ENCODE measurements at places on chromosomes 12 and 14.
A peak's percentile ranks its signal among the peaks of the same experiment; 100 is the strongest.

GRCh38 chr12:87227162-87227561 is 802.0 kb downstream of the C12orf50 start:
- DNase-seq: no peak

- no peak for DNase-seq
Measured at GRCh38 chr14:100281286-100282082, 24.8 kb downstream of the SLC25A29 start.

DNA sequence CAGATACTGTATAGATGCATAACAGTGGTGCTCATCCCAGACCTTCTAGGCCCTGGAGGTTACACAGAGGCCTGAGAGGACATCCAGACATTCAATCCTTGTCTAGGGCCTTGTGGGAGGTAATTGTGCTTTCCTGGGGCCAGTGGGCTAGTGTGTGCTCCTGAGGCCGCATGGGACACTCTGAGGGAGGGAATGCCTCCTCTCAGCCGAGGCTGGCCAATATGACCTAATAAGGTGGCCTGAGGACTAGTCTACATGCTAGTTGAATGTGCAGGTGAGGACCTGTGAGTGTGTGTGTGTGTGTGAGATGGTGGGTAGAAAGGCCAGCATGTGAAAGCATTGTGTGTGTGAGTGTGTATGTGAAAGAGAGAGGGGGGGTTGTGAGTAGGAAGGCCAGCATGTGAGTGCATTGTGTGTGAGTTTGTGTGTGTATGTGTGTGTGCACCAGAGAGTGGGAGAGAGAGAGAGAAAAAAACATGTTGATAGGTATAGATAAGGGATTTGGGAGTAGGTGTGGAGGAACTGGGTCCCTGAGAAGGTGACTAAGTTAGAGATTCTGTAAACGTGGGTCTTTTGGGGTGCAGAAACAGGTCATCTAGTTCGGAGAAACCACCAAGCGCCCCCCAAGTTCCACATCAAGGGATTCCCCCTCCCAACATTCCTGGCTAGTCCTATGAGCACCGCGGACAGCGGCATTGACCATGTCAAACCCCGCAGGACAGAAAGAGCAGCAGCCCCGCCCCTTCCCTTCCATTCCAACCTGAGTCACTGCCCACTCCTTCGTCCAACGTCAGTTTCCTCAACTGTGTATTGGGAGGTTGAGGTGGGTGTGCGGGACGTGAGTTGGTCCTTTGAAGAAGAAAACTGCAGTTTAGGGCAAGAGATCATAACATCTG is 9.7 kb upstream of the KRT81 start:
- no peak for DNase-seq

DNA sequence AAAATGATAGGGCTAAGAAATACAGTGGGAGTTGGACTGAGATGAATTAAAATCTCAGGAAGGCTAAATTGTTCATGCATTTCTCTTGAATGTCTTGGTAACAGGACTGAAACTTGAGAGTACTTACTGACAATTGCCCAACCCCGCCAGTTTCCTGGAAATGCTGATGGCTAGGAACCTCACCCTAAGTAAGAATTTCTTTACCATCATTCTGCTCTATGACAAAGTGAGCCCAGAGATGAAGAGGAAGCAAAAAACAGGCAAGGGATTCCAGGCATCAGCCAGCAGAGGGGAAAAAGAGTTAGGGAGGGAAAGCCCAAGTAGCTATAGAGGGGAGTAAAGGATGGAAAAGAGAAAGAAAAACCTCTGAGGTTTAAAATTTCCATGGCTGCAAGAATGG is 397.7 kb downstream of the MDGA2 start:
- DNase-seq: peak; percentile 3

- DNase-seq: no peak
Measured at GRCh38 chr12:42240131-42240750, 2.2 kb upstream of the YAF2 start.

DNA sequence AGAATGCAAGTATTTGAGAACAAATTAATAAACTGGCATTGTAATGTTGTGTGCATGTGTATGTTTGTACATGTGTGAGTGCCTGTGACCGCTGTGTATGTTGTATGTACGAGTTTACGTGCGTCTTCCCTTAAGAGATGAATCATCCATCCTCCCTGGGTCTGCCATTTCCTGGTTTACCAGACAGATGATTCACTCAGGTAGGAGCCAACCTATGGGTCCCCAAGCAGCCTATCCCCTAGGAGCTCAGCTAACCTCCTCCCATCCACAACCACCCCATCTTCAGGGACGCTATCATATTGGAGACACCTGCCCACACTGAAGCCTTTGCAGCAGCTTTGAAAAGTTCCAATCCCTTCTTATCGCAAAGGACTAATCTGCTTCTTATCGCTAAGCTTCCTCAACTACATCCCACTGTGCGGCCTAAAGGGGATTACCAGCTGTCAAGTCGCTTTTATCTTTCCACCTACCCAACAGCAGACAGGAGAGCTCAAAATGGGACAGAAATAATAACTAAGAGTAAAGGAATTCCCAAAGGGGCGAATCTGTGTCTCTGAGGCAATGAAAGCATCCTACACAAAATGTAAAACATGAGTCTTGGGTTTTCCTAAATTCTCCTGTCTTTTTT is 81.5 kb upstream of the TMCC3 start:
- DNase-seq: no peak

GRCh38 chr14:38366374-38366773 is 110.5 kb upstream of the CLEC14A start:
- no peak for DNase-seq

DNA sequence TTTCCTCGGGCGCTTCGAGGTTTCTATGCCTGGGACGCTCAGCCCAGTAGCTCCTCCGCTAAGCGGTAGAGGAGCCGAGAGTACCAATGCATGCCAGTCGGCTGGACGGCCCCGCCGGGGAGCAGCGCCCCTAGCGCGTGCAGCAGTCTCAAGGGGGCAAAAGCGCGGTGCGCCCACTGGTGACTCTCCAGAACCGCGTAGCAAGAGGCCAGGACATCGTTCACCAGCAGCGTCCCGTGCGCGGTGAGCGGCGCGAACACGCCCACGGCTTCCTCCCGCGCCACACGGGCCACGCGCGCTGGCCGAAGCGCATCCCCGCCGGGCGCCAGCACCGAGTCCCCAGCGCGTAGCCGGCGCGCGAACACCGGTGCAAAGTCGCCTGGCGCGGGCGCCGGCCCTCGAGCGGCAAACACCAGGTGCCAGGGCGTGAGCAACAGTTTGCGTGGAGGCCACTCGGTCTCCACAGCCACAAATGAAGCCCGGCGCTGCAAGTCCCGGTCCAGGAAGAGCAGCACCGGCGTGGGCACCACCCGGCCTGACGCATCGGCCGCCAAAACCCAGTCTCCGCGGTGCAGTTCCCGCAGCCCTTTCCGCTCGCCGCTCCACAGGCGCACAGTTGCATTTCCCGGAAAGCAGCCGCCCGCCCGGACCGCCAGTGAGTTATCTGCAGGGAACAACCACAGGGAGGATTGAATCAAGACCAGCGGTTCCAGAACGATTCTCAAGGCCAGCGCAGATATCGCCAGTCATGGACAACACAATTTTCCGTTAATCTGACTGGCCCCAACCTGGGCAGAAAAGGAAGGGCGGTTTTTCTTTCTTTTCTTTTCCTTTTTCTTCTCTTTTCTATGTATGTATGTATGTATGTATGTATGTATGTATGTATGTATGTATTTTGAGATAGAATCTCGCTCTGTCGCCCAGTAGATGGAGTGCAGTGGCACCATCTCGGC is 4.5 kb downstream of the DHH start:
- DNase-seq: peak; percentile 8

- DNase-seq: no peak
Measured at GRCh38 chr14:100066962-100067361, 1.7 kb downstream of the EVL start.

GRCh38 chr12:11829764-11830194 is 180.3 kb downstream of the ETV6 start:
- DNase-seq: no peak

- no peak for DNase-seq
Measured at GRCh38 chr12:40254455-40255085, 29.8 kb downstream of the LRRK2 start.

DNA sequence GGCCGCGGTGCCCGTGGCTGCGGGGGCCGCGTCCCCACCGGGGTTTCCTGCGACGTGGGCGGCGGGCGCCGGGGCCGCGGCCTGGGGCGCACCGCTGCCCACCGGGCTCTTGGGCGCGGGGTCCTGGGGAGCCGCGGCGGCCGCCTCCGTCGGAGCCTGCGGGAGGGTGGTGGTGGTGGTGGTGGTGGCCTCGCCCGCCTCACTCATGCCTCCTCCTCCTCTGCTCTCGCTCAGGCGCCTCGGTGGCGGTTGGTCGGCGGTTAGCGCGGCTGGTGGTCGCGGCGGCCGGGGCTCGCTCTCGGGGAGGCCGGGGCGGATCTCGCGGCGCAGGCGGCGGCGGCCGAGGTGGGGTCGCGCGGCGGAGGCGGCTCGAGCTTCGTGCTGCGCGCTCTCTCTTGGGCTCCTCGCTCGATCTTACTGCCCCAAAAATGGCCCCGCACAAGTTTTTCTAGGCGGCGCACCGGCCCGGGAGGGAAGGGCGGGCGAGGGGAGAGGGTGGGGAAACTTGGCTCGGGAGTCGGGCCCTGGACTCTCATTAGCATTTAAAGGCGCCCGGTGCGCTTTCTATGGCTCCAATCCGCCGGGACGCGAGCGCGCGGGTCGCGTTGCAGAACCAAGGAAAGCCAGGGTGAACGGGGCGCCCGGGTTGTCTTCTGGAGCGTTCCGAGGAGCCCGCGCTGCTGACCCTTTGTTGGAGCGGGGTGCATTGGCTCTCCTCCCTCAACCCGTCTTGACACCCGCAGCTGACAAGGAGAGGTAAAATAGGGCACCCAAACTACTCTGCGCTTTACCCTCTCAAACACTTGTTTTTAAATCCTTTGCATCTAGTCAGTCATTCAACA is at the start of gene YBX3:
Gene YBX3, minus strand, starts transcription at position 419 of the 842 bp plus-strand sequence. Its CDS starts 212 bp downstream, at position 207.
- DNase-seq: peak; percentile 66

DNA sequence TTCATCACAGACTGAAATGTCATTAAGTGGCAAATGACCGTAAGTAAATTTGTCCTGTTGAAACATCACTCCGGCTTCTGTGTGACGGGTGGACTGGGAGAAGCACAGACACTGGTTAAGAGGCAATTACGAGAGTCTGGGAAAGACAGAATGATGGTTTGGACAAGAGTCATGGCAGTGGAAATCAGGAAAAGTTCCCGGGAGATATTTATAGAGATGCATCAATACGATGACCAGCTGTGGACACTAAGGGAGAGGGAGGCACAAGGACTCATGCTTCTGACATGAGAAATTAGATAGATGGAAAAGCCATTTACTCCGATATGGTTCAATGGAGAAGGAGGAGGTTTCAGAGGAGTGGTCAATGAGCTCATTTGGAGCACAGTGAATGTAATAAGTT is 27.3 kb downstream of the CKAP4 start:
- DNase-seq: no peak

DNA sequence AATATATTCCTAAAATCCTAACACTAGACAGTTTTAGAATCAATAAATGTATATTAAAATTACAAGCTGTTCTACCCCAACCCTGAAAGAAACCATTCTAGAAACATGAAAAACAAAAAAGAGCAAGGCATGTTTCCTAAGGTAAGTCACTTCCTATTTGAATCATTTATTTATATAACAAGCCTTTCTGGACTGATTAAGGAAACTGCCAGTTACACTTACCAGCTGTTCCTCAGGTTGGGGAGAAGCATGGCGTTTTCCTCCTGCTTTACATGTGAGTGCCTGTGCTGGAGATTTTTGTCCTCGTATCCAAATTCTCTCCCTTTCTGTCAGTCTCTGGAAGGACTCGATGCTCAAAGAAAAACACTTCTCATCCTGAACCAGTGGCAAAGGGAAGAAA is 183.3 kb downstream of the EFCAB11 start:
- DNase-seq: no peak

GRCh38 chr12:112575559-112576067 is 156.9 kb downstream of the PTPN11 start:
- no peak for DNase-seq

- DNase-seq: no peak
Measured at GRCh38 chr12:98939350-98939749, 294.3 kb downstream of the APAF1 start.

- peak; percentile 96 for DNase-seq
Measured at GRCh38 chr12:51368640-51369517, 22.3 kb downstream of the GALNT6 start.

- DNase-seq: no peak
Measured at GRCh38 chr12:75888874-75889613, 142.5 kb downstream of the PHLDA1 start.

- no peak for DNase-seq
Measured at GRCh38 chr14:67926821-67927220, 107.2 kb downstream of the RAD51B start.

GRCh38 chr14:59711080-59711479 is 134.5 kb upstream of the CCDC175 start:
- no peak for DNase-seq

GRCh38 chr12:22974865-22975264 is 349.9 kb downstream of the ETNK1 start:
- no peak for DNase-seq

GRCh38 chr14:50607181-50607580 is 47.2 kb downstream of the ATL1 start:
- DNase-seq: no peak

- peak; percentile 37 for DNase-seq
Measured at GRCh38 chr14:19902409-19902808, 18.0 kb upstream of the OR4K5 start.

- no peak for DNase-seq
Measured at GRCh38 chr12:123070267-123071081, 80.4 kb downstream of the PITPNM2 start.

DNA sequence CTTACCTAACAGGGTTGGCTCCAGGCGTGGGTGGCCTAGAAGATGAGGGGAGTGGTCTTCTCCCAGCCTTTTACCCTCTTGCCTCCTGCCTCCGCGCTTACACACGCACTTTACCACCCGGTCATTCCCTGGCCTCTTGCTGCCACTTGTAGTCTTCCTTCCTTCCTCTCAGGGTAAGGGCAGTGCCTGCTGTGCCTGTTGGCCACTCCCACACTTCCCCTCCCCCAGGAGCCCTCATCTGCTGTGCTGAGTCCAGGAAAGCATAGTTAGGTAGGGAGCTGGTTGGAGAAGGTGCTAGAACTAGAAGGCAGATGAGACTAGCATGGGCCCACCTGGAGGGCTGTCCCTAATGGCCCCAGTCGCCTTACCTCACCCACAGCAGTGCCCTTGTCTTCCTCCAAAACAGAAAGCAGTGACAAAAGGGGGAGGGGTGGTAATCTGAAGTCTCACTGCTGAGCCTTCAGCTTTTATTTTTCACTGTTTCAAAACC is 54.3 kb upstream of the SRSF5 start:
- no peak for DNase-seq

GRCh38 chr12:49330631-49331379 is 6.2 kb downstream of the C1QL4 start:
- no peak for DNase-seq

GRCh38 chr14:43625294-43625693 is 881.8 kb downstream of the FSCB start:
- no peak for DNase-seq

Data from MV-4-11 (cell line).